ENCODE measurements at places on chromosomes 1 and 21. TPM values are rescaled to one million over a fixed set of nuclear protein-coding genes. Genes with fewer than 3 reads are reported as not detected.

Gene F13B
- not detected for total RNA-seq

Gene SLC6A9
- total RNA-seq: 4.6 TPM

GRCh38 chr1:185433667-185434066, 116.6 kb upstream of the IVNS1ABP start:
- H3K27me3 ChIP-seq: no peaks in the 10 kb centered on the region
- no peak overlapping the region for H3K27ac ChIP-seq
- no peak for DNase-seq
- no peaks in the 10 kb centered on the region for H3K4me1 ChIP-seq
- no peaks in the 10 kb centered on the region for H3K36me3 ChIP-seq

Gene ATP1A4
- 1.5 TPM for total RNA-seq

Gene ATP8B2
- 123 TPM for total RNA-seq
